ENCODE measurements at places on chromosomes 2 and 18.

DNA sequence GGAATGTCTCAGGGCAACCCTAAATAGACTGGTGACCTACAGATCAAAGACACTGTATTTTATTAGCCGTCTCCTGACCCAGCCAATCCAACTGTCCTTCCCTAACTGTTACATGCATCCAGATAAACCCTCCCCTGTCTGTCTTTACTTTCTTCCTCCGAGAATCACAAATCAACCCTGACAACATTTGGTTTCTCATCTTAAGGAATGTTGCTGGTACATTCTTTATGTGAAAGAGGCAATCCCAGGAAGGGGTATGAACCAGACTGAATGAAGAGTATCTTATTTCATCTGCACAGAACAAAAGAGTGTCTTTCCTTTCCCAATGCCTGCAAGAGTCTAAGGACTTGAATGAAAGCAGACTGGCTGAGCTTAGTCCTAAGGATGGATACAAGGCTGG is 113.9 kb upstream of the LTBP1 start:
- DNase-seq, result no peak

GRCh38 chr2:54558188-54559005 is 102.3 kb downstream of the SPTBN1 start:
- peak; percentile 58 for DNase-seq

- DNase-seq, result no peak
Observed at GRCh38 chr2:219783359-219783975, 156.0 kb downstream of the SLC4A3 start.

- no peak for DNase-seq
Observed at GRCh38 chr18:51278045-51278649, 80.7 kb upstream of the MEX3C start.

DNA sequence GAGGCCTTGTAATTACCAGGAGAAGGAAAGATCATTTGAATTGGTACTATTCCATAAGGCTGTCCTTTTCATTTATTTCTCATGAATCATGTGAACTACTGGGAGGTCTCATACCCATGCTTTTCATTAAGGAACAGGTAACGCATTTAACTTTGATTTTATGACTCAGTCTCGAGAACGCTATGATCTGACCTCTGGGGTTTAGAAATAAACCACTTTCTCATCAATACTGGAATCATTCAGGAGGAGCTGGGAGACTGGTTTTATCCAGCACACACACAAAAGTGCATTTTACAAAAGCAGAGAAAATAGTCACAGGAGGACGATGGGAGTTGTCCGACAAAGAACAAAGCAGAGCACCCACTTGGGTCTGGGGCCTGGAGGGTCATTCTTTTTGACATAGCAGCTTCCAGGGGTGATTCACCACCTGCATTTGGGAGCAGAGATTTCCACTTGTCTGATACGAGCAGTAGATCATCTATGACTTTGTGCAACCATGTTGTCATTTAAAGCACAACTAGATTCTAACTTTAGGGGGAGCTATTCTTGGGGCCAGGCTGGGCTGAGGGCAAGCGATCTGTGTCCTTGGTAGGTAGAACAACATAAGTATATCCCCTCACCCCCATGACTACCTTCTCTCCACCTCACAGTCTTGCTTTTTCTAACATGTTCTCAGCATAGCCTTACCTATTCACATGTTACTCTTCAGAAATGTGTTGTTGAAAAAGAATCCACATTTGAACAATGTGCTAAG is 95.9 kb upstream of the SCG2 start:
- DNase-seq, result no peak

Data from stimulated activated CD4-positive, alpha-beta T cell treated with anti-CD3 and anti-CD28 coated beads, Interleukin-15, amount 100 ng/mL, for 1 hour (primary cell).